ENCODE measurements at places on chromosomes 6 and 20.

DNA sequence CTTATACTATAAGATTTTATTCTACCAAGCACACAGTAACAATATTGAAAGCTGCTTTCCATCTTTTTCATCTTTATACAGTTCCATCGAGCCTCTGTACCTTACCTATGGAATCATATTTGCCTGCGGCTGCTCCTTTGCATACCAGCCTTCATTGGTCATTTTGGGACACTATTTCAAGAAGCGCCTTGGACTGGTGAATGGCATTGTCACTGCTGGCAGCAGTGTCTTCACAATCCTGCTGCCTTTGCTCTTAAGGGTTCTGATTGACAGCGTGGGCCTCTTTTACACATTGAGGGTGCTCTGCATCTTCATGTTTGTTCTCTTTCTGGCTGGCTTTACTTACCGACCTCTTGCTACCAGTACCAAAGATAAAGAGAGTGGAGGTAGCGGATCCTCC is 89.8 kb downstream of the SLC16A10 start:
- DNase-seq: no peak

DNA sequence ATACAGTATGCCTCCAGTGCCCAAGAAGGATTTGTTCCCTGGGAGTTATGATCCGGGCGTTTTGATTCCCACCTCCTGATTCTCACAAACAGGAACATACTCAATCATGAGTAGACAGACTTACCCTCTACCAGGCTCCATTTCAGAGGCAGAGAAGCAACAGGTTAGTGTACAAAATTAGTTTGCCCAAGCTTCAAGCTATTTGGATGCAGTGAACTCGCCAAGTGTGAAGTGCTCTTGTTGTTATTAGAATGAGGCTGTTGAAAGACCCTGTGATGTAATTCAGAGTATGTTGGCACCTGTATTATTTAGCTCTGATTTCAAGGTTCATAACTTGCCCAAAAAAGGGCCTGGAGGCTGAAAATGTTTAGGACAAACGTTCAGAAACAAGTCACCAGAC is 247.0 kb downstream of the PHACTR1 start:
- DNase-seq: no peak

GRCh38 chr20:39654171-39654570 is 692.0 kb downstream of the DHX35 start:
- DNase-seq: no peak

GRCh38 chr6:121688974-121689373 is 253.5 kb downstream of the GJA1 start:
- no peak for DNase-seq

DNA sequence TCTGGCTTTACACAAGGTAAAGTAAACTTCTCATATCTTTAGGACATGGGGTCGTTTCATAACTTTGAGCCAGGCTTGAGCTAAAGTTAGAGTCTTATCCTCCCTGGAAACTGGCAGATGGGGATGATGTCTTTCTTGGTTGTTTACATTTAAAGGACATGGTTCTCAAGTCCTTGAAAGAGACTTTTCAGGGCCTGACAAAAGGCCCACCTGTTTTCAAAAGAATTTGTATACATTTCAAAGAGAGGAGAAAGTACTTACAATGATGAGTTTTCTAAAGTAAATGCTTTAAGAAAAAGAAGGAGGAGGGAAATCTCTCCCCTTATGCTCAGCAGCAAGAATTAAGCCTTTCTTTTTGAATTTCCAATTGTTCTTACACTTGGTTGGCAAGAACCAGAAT is 45.7 kb upstream of the TINAG start:
- no peak for DNase-seq

- no peak for DNase-seq
These were observed 85.0 kb upstream of the CEP85L start for GRCh38 chr6:118736440-118736839.

GRCh38 chr6:7865781-7866180 is 44.8 kb downstream of the TXNDC5 start:
- no peak for DNase-seq

GRCh38 chr20:53693262-53693871 is 99.7 kb upstream of the ZNF217 start:
- DNase-seq: no peak

- DNase-seq: no peak
These were observed 41.7 kb downstream of the TMEM242 start for GRCh38 chr6:157281570-157281969.

GRCh38 chr6:140427842-140428241 is 1053.4 kb upstream of the CITED2 start:
- DNase-seq: no peak

DNA sequence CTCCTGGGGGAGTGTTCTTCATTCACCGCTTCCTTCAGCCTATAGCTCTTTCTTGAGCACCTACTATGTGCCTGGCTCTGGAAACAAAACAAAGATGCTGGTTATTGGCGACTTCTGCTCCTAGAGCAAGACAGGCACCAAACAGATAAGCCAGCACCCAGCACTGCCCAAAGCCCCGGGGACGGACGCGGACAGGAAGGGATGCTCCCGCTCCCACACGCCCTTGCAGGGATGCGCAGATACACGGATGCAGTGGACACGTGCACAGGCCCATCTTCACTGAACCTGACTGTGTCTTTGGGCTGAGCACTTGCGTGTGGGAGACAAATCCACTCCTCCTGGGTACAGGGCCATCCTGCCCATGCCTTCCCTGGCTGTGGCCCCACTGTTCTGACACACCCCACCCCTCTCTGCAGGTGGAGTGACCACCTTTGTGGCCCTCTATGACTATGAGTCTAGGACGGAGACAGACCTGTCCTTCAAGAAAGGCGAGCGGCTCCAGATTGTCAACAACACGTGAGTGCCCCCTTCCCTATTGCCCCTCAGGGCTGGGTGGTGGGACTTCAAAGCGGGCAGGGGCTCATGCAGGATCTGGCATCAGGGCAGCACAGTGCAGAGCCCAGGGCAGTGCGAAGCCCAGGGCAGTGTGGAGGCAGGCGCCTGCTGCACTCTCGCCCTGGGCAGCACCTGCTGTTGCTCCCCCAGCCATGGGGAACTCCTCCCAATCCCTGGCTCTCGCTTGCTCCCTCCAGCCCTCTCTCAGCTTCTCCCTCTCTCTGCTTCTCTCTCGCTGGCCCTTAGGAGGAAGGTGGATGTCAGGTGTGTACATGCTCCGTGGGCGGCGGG is 39.9 kb downstream of the SRC start:
- DNase-seq: no peak

GRCh38 chr6:35057449-35058357 is 83.4 kb downstream of the TCP11 start:
- no peak for DNase-seq

DNA sequence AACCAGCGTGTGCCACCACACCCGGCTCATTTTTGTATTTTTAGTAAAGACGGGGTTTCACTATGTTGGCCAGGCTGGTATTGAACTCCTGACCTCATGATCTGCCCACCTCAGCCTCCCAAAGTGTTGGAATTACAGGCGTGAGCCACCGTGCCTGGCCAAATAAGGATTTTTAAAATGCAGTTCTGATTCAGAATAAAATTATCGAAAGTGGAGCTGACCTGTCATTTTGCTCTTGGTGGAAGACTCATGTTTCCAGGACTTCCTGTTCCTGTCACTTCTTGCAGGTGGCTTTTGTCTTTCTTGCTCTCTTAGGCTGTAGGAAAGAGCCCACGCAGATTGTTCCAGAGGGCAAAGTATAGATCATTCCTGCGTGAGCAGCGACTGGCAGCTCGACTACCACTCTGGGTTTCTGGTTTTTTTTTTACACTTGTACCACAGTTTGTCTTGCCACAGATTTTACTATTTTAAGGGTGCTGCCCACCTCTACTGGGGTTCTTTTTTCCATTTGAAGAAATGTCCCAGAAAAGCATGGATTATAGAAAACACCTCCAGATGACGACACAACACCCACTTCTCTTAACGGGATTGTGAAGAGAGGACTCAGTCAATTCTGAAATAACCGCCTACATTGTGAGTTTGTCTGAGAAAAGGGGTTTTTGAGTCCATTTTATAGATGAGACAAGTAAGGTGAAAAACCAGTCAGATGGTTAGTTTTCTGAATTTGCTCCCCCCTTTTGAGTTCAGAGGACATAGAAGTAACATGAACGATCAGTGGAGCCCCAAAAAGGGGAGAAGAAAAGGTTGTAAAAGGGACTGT is 7.5 kb downstream of the JARID2 start:
- no peak for DNase-seq

DNA sequence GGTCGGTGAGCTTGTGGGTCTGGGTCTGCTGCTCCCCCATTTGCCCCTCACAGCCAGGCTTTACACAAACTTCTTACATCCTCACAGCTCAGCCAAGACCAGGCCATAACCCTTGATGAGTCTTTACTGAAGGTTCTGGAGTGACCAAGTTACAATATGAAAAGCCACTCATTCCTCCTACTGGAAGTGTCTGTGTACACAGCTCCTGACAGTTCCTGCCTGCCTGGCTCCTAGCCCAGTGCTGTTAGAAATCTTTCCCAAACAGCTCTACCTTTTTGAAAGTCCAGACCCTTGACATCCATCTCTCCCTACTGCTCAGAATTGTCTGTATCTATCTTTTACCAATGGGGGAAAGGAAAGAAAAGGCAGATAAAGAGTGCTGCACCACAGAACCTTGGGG is 106.9 kb downstream of the PAX1 start:
- no peak for DNase-seq

GRCh38 chr6:90107771-90108282 is 188.8 kb downstream of the BACH2 start:
- DNase-seq: no peak

DNA sequence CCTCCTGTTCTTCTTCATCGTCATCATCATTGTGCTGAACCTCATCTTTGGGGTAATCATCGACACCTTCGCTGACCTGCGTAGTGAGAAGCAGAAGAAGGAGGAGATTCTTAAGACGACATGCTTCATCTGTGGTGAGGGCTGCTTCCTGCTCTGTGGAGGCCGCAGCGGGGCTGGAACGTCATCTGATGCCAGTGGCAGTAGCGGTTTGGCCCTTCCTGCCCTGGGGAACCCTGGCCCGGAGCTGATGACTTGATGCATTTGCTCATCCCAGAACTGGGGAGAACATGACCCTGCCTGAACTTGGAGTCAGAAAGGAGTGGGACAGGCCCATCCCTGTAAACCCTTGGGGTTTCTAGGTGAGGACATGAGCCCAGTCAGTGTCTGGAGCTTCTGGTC is 18.7 kb downstream of the UQCC2 start:
- DNase-seq: peak; percentile 58
